D721Med (cell line): ENCODE measurements at places on chromosomes 11 and 22.

GRCh38 chr22:48952256-48953102 lies 875.2 kb downstream of the BRD1 start:
- no peak for DNase-seq

GRCh38 chr11:8681837-8682302 lies 595 bp downstream of the TRIM66 start:
- DNase-seq: no peak

GRCh38 chr11:55572548-55572947 lies 620 bp downstream of the OR4C16 start:
- DNase-seq: no peak

- DNase-seq: no peak
These were observed 23.7 kb downstream of the MFNG start for GRCh38 chr22:37462436-37462835.

DNA sequence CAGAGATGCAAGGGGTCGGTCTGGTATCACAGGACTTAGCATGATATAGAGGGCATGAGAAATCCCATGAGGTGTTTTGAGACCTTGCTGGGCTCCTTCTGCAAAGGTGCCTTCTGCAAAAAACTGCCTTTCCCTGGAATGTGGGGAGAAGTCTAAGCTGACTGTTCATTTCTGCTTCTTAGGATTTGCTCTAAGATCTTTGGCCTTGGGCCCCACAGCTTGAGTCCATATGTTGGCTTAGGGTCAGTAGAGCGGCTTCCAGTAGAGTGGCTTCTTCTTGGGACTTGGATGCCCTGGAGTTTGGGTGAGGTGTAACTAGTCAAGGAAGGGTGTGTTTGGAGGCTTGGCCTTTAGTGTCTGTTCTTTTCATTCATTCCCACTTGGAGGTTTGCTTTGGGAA lies 37.0 kb downstream of the AMPD3 start:
- DNase-seq: peak; percentile 13

- no peak for DNase-seq
These were observed 36.5 kb upstream of the TOLLIP start for GRCh38 chr11:1345737-1346513.

- no peak for DNase-seq
These were observed 242.0 kb upstream of the SYN3 start for GRCh38 chr22:33300165-33300564.

DNA sequence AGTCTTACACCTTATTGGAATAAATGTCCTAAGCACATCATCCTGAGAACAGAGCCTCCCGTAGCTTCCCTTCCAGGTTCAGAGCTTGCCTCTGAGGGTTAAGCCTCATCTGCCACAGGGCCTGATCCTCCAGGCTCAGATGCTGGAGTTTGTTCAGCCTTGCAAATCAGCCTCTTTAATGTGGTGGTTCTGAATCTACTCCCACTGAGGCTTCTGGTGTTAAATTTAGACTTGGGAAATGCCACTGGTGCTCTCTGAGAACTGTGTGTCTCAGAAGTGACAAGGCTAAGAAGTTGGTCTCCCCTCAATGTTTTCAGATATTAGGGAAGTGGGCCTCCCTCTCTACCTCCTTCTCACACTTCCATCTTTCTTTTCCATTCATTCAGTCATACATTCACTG lies 68.7 kb downstream of the CCDC81 start:
- DNase-seq: no peak

DNA sequence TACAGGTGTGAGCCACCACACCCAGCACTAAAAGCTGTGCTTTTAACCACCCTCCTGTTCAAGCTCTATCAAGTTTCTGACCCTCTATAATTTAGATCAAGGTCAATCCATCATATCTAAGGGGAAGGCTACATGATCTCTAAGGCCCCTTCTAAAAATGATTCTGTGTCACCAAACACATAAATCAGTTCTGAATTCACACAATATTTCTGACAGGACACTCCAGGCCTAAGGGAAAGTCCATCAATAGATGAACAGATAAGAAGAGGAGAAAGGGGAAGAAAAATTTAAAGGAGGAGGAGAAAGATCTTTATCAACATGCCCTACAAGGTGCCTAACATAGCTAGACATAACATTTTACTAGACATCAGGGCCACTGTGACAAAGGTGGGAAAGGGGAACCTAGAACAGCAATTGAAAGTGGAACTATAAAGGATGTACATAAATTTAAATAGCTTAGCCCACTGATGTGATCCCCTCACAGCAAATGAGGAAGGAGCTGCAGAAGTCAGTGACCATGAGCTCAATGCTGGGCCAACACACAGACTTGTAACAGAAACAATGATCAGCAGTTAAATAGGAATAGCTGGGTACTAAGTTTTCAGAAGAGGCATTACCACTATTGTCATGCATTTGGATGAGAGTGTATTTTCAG lies 4.7 kb downstream of the PRCP start:
- no peak for DNase-seq

- DNase-seq: no peak
These were observed 162.8 kb downstream of the BRD1 start for GRCh38 chr22:49664891-49665290.

- no peak for DNase-seq
These were observed 52.5 kb upstream of the CARD18 start for GRCh38 chr11:105192115-105192514.
